ENCODE measurements at places on chromosomes 5 and 9.

DNA sequence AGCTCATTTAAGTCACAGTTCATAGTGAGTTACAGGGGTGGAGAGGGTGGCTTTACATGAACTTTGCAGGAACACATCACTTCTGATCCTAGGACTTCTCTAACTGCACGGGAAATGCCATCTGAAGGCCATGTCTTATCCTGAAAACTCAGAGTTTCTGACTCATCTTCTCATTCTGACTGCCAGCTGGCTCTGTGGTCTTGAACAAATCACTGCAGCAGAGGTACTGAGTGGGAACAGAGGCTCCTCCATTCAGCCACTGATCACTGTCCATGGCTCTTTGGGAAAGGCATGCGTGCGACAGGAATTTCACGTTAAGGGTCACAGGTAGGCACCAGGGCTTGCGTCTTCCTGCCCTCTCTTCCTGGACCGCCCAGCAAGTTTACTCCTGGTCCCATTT lies 114.6 kb upstream of the LRRTM2 start:
- no peak for DNase-seq

DNA sequence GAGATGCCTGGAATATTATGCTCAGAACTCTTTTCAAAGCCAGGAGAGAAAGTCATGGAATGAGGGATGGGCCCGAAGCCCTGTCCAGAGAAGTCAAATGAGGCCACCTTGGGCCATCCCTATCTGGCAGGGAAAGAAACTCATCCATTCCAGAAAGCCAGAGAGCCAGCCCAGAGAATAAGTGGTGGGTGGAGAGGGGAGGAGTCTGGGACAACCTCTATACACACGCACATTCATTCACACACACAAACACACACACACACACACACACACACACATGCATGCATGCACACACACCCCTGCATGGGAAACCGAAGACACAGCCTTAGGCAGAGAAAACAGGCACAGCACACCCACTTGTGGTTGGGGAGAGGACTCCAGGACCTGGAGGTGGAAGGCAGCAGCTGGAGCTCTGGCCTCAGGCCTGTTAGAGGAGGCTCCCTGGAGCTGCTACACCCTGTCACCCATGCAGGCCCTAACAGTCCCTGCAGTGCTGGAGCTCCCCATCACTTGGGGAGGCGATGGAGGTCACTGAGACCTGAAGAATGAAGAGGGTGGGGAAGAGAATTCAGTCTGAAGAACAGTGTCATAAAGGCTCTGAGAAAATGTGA lies 38.0 kb downstream of the TGFBI start:
- no peak for DNase-seq

- DNase-seq, result no peak
Measured at GRCh38 chr9:134679616-134680392, 38.2 kb downstream of the COL5A1 start.

DNA sequence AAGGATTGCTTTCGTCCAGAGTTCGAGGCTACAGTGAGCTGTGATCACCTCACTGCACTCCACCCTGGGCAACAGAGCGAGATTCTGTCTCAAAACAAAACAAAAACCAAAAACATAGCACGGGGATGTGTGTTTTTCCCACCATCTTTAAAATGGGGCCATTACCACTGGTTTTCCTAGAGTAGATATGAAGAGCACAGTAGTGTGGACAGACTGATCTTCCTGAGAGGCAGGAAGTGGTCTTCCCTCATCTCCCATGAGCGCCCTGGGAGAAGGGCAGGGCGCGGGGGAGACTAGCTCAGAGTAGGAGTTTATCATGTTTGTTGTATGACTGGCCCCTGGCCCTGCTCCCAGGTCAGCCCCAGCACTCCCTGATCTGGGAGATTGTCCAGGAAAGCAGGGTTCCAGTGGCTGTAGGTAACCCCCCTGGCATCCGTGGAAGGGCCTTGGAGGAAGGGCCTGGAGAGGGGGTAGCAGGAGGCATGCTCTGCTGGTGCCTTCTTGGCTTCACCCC lies 2.3 kb downstream of the SUSD3 start:
- no peak for DNase-seq

DNA sequence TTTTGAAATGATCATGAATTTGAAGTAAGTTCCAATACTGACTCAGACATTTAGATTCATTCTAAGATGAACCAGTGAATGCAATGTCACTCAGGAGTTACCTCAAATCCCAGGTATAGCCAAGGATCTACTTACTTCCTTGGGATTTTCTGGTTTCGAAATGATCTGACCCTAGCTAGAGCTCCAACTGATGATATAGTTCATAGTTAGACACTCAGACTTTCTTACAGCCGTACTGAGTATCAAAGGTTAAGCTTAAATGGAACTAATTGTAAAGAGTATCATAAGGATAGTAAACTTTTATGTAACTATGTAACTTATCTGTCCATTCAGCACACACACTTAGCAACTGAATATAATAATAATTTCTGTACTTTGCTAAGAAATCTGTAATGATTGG lies 84.0 kb upstream of the FSD1L start:
- DNase-seq, result no peak

DNA sequence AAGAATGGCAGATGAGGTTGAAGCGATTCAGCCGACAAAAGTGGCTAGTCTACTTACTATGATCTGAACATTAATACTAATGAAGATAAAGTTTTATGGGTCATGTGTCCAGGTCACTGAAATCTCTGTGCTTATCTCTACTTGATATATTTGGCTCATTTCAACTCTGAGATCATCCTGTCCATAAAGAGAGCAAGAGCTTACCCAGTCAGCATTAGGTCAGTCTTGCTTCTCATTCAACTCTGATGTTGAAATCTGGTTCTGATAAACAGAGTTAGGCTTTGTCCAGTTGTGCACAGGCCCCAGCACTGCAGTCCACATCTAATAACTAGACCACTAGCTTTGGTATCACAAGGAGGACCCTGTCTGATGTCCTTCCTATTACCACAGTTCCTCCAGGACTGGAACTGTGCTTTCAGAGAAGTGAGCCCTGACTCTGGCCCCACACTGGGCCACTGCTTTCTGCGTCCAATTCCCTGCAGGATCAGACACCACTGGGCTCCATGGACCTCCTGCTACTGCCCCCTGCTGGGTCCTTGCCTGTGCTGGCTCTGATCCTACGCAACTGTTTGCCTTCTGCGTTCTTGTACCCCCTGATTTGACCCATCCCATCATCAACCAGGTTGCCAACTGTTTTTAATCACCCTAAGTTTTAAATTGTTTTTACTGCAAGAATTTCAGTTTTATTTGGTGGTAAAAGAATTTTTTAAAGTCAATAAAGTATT lies 23.7 kb upstream of the FAM120A start:
- DNase-seq, result no peak

- DNase-seq, result no peak
Measured at GRCh38 chr9:33272061-33272460, 7.2 kb downstream of the CHMP5 start.

GRCh38 chr5:27548484-27548883 lies 510.1 kb upstream of the CDH9 start:
- no peak for DNase-seq

GRCh38 chr5:16616536-16617273 lies at the start of gene RETREG1:
Gene RETREG1, minus strand, starts transcription at chr5:16616997. Its CDS starts 26 bp downstream, at chr5:16616971.
- peak; percentile 62 for DNase-seq

DNA sequence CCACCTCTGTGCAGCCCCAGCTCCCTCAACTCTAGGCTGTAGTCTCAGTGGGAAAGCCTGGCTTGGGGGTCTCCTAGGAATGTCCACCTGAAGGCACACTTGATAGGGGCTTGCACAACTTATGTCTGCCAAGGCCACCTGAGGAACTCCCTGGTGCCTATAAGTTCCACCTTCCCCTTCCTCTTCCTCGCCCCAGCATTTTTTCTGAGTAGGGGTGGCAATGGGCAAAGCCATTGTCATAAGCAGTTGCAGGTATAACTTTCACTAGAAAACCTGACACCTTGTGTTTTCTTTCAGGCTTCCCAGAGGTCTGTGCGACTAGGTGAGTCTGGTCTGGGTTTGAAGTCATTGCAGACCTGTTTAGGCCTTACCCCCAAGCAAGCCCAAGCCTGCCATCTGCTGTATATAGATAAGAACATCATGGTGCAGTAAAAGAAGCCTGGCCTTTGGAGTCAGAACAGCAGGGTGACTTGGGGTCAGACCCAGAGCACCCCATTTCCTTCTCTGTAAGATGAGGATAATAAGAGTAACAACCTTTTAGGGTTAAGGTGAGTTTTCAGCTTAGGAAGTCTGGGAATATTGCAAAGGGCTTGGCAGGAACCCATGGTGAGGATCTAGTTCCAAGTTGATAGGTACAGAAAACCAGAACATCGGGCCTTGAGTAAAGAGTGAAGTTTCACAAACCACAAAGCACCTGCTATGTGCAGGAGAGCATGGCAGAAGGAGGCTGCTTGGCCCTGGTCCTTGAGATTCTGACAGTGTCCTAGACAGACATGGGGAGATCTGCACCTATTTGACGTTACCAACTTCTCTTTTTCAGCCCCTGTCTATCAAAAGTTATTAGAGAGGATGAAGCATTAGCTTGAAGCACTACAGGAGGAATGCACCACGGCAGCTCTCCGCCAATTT lies 33.8 kb downstream of the TGFBI start:
- DNase-seq, result no peak

GRCh38 chr5:157384971-157385709 lies 74.9 kb upstream of the NIPAL4 start:
- no peak for DNase-seq

- no peak for DNase-seq
Measured at GRCh38 chr5:72294473-72294872, 25.6 kb downstream of the MRPS27 start.

DNA sequence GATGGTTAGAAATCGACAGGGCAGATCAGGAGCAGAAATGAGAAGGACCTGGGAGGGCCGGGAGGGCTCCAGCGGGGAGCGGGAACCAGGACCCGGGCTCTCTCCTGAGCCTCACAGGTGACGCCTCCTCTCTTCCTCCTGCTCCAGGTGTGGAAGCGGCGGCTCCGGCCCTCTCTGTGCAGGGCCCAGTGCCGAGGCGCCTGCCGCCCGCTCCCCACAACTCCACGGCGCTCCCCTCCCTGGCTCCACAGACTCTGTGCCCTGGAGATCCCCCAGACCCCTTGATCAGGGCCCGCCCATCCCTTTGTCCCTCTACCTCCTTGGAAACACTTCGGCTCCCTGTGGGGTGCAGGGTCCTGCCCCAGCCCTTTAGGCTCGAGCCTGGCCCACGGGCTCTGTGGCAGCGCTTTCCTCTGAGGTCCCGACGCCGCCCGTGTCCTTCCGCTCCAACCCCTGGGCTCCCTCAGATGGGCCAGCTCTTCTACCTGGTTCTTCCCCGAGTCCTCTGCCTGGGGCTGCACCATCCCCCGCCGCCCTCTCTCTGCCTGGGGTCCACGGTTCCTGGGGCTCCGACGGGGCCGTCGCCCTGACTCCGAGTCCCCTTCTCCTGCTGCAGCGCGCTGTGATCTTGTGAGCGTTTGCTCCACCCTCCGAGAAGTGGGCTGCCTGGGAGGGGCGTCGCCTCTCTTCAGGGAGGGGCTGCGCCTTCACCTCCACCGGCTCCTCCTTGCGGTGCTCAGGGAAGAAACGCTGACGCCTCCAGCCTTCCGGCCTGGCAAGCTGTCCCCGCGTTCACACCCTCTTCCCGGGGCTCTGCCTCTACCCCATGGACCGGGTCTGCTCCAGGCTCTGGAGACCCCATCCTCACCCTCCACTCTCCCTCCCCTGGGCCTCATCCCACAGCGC lies 22.4 kb upstream of the SLC6A3 start:
- DNase-seq, result no peak
